ENCODE measurements at places on chromosomes 16 and 17. TPM values are rescaled to one million over a fixed set of nuclear protein-coding genes. Genes with fewer than 3 reads are reported as not detected.

Gene ZNF287
- 2.9 TPM for total RNA-seq

GRCh38 chr17:74235040-74235581, 21.7 kb downstream of the TTYH2 start:
- no peak for DNase-seq
- no peak overlapping the region for H3K27ac ChIP-seq
- H3K4me3 ChIP-seq = no peak overlapping the region
- H3K36me3 ChIP-seq = no peaks in the 10 kb centered on the region
- no peaks in the 10 kb centered on the region for H3K27me3 ChIP-seq
- no peaks in the 10 kb centered on the region for H3K4me1 ChIP-seq

DNA sequence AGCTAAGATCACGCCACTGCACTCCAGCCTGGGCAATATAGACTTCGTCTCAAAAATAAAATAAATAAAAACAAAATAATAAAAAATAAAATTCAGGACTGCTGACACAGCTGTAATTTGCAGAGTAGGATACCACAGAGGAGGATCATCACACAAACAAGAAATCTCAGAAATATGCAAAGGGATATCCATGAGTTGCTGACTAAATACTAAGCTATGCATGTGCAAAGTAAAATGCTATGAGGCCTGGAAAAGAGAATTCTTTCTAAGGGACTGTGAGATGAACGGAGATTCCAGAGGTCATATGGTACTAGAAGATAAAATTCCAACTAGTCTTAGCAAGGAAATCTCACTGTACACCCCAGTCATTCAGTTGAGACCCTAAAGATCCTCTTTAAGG, 74.8 kb downstream of the SLC39A11 start:
- H3K4me3 ChIP-seq = no peak overlapping the region
- no peaks in the 10 kb centered on the region for H3K36me3 ChIP-seq
- no peaks in the 10 kb centered on the region for H3K4me1 ChIP-seq
- DNase-seq = no peak
- no peak overlapping the region for H3K27ac ChIP-seq

Gene KCNJ18
- total RNA-seq = not detected

DNA sequence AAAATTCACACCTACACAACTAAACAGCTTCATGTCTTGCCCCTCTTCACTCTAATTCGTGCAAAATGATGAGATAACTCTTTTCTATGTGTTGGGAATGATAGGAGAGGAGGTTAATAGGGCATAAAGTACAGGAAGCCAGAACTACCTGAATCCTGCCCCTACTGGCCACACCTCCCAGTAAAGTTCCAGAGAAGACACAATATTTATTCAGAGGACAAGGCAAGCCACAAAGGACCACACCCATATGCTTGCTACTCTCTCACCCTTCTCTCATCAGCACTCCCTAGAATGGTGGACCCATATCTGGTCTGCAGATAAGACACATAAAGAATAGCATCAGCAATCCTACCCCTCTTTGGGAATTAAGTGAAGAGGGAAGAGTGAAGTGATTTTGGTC, 74.6 kb downstream of the ZNF18 start:
- no peaks in the 10 kb centered on the region for H3K36me3 ChIP-seq
- DNase-seq = no peak
- no peaks in the 10 kb centered on the region for H3K27me3 ChIP-seq

All from ascending aorta (tissue), 2 donors.